T-helper 9 cell (primary cell): ENCODE measurements at places on chromosomes 13 and 19.

- DNase-seq: no peak
Measured at GRCh38 chr13:20967340-20967739, 64.8 kb upstream of the XPO4 start.

GRCh38 chr19:57351867-57352266 lies 796 bp downstream of the ZNF304 start:
- DNase-seq: no peak

DNA sequence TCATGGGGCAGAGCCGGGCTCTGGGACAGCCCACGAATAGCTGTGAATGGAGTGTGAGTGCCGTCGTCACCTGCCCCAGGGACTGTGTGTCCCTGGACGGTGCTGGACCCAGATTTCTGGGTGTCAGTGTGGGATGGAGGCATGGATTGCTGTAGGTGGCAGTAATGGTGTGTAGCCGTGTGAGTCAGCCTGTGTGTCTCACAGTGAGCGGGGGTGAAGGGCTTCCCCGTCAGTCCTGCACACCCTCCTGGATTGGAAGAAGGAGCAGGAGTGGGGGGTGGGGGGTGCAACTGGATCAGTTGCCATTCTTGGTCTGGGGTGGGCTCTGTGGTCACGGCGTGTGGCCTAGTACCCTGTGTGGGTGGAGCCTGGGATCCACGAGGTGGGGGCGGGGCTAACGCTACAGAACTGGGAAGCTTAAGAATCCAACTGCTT lies 6.5 kb upstream of the LTBP4 start:
- DNase-seq: no peak

DNA sequence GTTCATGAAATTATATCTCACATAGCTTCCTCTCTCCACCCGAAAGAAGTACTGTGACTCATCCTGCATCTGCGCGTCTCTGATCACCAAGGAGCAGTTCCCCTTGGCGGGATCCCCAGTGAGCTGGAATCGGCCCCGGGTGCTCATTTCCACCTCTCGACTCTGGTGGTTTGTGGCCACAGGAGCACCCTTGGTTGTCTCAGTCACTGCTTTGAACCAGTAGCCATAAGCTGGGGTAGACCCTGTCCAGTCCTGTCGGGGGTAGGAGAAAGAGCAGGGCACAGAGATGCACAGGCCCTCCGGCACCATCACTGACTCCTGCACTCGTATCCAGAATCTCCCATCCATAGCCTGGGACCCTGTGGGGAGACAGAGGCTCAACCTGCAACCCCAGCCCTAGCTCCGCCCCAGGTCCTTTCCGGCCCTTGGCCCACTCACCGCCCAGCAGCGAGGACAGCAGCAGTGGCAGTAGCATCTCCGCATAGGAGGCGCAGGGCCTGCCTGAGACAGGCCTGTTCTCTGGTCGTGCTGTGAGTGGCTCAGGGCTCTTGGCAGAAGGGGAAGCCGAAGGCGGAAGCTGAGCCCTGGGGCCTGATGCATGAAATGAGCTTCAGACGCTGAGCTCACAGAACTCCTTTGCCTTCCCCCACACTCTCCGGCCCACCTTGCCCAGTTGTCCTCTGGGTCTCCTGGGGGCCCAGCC lies at the start of gene SIGLEC10:
Gene SIGLEC10 (minus strand): TSS at position 536 of the 703 bp plus-strand sequence. CDS start 61 bp downstream, at position 475.
- no peak for DNase-seq

- no peak for DNase-seq
Measured at GRCh38 chr13:20232556-20233277, 598 bp upstream of the GJB6 start.

DNA sequence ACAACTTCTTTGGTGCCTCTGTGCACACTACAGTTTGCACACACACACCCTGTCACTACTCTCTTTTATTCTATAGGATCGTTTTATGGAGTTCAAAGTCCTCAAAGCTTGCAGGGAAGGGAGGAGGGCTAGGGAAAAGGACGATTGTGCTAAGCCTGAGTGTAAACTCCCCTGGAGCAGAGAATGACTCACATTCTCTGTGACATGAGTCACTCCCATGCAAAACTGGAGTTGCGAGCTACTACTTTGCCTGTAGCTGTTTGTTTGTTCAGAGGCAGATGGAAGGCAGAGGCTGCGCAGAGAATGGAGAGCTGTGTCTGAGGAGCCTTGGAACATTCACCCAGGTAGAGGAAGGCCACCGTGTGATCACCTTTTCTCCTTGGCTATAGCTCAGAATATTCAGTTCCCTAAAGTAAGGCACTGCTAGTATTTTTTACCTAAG lies 80.5 kb upstream of the MBNL2 start:
- no peak for DNase-seq

DNA sequence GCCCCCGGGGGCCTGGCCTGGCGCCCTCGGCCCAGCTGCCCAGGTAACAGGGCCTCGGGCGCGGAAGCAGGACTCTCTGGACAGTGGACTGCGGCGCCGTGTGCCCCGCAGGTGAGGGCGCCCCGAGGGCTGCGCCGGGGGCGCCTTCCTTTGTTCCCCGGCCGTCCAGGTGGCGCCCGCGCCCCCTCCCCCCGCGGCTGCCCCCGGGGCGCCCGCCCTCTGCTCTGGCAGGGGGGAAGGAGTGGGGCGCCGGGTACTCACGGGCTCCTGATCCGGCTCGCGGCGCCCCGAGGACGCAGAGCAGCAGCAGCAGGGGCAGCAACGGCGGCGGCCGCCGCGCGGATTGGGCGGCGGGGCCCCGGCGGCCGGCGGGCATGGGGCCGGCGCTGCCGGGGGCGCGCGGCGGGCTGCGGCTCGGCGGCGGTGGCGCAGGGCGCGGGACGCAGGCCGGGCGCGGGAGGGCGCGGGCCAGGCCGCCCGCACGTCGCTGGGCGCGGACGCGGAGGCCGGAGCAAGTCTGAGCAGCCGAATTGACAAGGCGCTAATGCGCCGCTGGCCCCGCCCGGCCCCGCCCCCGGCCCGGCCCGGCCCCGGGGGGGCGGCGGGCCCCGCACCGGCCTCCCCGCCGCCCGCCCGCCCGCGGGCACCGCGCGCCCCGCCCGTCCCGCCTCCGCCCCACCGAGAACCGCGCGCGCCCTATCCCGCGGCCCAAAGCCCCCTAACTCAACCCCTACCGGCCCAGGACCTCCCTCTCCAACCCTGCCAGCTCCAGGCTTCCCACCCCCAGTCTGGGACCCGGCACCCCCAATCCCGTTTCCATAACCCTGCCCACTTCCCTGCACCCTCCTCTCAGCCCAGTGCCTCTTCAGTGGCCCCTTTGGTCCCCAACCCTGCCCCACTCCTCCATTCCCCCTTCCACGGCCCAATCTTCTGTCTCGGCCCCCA lies at the start of gene CRLF1:
Gene CRLF1 (minus strand): TSS at position 519 of the 945 bp plus-strand sequence. CDS start 143 bp downstream, at position 376.
- no peak for DNase-seq

DNA sequence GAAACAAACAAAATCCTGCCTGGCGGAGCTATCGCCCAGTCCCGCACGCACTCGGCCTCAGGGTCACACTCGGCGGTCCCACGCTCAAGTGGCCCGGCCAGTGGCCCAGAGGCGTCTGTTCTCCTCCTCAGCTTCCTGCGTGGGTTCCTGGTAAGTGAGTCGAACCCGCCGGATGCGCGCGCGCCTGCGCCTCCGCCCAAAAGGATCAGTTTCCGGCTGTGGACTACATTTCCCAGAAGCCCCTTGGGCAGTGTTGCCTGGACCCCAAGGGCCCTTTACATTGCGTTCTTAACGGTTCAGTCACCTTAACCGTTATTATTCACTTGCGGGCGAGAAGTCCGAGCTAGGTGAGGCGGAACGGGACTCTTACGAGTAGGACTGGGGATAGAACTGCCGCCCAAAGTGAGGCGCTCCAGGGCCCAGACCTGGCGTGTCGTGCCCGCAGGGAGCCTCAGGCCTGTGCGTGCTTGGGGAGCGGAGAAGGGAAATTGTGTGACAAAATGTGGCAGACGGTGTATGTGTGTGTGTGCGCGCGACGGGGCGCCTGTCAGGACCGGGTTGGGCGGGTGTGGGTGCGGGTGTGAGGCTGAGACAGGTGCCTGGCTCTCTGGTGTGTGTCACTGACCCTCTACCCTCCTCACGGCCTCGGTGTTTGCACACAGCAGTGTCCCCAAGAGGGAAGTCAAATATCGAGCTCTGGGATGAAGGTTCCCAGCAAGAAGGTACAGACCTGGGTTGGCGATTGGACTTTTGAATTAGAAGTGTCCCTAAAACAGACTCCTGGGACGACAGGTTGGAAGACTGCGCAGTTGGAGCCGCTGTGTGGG lies at the start of gene ZNF546:
Gene ZNF546 (plus strand): TSS at position 250 of the 827 bp plus-strand sequence. CDS start 1,267 bp downstream, outside the sequence.
- peak; percentile 78 for DNase-seq

DNA sequence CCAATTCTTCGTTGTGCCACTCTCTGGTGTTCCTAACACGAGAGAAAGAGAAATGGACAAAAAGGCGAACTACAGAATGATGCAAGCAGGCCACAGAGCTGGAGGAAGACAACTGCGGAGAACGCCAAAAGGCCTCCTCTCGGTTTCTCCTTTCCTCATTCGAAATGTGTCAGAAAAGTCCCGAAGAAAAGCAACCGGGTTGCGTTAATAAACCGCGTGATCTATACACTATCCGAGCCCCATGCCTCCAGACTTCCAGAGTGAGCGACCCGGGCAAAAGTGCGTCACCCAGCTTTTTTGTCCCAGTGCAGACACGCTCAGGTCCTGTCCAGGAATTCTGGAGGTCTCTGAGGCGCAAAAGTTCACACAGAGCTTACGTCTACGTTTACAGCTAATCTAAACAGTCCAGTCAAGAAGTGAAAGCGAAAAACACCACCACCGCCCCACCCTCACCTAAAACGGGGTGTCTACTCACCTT lies 413 bp downstream of the N4BP2L2 start:
- DNase-seq: no peak

GRCh38 chr19:11887611-11888531 lies at the start of gene ZNF69:
Gene ZNF69, plus strand, starts transcription at chr19:11887782. Its CDS starts 142 bp downstream, at chr19:11887924.
- DNase-seq: peak; percentile 30

GRCh38 chr13:28297341-28297740 lies 159.0 kb downstream of the PAN3 start:
- DNase-seq: no peak

GRCh38 chr19:31900991-31901390 lies 444.4 kb upstream of the ZNF507 start:
- DNase-seq: no peak

GRCh38 chr13:62767473-62767872 lies 1351.8 kb upstream of the PCDH20 start:
- DNase-seq: no peak

DNA sequence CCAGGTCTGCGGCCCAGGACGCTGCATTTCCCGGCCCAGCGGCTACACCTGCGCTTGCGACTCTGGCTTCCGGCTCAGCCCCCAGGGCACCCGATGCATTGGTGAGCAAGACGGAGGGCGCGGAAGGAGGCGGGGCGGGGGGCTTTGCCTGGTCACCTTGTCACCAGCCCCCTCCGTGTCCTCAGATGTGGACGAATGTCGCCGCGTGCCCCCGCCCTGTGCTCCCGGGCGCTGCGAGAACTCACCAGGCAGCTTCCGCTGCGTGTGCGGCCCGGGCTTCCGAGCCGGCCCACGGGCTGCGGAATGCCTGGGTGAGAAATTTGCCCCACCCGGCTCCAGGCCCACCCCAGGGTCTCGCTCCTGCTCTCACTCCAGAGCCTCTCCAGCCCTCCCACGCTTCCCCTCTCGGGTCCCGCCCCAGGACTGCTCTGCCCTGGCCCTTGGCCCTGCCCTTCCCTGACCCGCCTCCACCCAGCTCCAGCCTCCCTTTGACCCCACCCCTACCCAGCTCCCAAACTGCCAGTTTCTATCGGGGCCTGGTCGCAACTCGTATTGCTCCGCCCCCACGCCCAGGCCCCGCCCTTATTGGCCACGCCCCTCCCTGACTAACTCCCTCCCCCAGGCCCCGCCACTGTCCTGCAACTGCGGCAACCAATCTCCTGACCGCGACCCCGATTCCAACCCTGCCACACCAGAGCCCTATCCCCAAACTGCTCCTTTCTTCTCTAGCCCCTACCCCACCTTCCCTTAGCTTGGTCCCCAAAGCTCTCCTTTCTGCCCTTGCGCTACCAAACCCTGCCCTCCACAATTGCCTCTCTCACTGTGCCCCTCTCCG lies 8.6 kb downstream of the LTBP4 start:
- DNase-seq: peak; percentile 83

- DNase-seq: no peak
Measured at GRCh38 chr19:20005741-20006140, 33.6 kb downstream of the ZNF682 start.

GRCh38 chr19:28827382-28827781 lies 385.6 kb downstream of the UQCRFS1 start:
- DNase-seq: no peak

DNA sequence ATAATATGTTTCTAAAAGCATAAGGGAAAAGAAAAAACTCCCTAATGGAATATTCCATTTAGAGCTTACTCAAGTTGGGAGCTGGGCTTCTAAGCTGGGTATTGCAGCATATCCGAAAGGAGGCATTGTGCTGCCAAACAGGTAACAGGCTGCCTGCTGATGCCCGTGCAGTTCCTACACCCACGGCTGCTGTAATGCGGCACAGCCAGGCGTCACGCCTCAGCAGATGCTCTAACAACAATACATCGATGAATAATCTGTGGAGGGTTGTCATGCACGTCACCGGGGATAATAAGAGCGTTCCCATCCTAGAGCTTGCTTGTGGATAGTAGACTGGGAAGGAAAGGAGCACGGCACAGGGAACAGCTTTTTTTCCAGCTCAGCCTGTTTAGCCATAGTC lies 1582.1 kb upstream of the SLC10A2 start:
- DNase-seq: no peak

- no peak for DNase-seq
Measured at GRCh38 chr13:32092496-32092895, 60.9 kb downstream of the FRY start.

DNA sequence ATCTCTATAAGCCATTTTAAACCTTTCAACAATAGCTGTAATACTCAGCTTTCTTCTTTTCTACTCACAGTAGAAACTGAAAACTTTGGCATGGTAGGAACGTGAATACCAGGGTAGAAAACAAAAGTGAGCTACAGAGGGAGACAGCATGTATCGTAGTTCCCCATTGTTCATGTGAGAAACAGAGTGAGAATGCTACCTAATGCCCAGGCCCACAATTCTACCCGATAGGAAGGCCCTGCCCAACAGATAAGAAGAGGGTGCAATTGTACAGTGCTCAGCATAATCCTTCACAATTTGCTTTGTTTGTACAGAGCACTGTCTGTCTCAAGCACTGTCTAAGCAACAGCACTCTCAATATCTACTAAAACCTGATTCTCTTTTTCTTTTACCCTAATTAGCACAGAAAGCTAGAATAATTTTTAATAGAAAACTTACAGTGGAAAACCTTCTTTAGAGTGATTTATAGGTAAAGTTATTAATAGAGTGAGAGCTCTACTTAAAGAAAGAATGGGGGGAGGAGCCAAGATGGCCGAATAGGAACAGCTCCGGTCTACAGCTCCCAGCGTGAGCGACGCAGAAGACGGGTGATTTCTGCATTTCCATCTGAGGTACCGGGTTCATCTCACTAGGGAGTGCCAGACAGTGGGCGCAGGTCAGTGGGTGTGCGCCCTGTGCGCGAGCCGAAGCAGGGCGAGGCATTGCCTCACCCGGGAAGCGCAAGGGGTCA lies 322.3 kb downstream of the EFNB2 start:
- DNase-seq: no peak

- DNase-seq: no peak
Measured at GRCh38 chr13:30510811-30511371, 45.2 kb upstream of the HMGB1 start.

GRCh38 chr13:67803118-67803517 lies 573.0 kb upstream of the PCDH9 start:
- DNase-seq: no peak

- no peak for DNase-seq
Measured at GRCh38 chr13:25192052-25192451, 20.0 kb upstream of the AMER2 start.

GRCh38 chr13:25971459-25972145 lies 80.2 kb downstream of the SHISA2 start:
- peak; percentile 26 for DNase-seq
